ENCODE measurements at places on chromosomes 5 and 9. TPM values are rescaled to one million over a fixed set of nuclear protein-coding genes. Genes with fewer than 3 reads are reported as not detected.

- no peak for DNase-seq
Observed at GRCh38 chr9:109455391-109455790, 42.7 kb downstream of the PTPN3 start.

The ZDHHC11 gene
- 9.8 TPM for total RNA-seq

The DRD1 gene
- total RNA-seq = not detected

DNA sequence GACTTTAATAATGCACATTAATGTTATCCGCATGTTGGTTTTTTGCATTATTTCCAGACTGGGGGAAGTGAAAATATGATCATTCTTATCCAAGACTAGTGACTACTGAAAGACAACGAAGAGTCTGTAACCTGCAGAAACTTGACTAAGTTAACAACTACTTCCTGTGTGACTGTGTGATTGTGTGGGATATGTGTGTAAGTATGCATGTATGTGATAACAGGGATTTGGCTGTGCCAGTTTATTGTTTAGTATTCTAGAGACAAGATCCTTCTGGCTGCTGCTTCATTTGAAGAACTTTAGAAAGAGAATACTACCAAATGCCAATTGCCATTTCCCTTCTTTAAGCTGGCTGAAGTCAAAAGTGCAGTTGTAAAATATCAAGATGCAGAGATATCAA, 375.7 kb upstream of the PRR16 start:
- no peak for DNase-seq

DNA sequence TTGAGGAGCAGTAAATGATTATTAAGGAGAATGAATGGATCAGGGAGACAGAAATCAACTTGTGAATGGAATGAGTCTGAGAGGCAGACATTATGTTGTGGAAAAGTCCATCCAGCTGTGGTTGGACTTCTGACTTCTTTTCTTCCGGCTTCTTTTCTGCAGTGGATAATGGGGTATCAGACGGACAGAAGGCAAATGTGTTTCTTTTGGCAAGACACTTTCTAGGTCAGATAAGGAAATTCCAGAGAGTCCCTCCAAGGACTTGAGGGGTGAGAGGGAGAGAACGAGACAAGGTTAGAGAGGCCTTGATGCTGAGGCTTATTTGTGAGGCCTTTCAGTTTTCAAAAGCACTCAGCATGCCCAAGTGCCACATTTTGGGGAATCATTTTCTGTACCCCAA, 17.1 kb upstream of the GRHPR start:
- DNase-seq = no peak

- no peak for DNase-seq
Observed at GRCh38 chr5:173826428-173827350, 61.5 kb upstream of the CPEB4 start.

GRCh38 chr5:98349251-98349989, 424.0 kb upstream of the RGMB start:
- DNase-seq = no peak

- no peak for DNase-seq
Observed at GRCh38 chr5:34597034-34598027, 58.8 kb upstream of the RAI14 start.

DNA sequence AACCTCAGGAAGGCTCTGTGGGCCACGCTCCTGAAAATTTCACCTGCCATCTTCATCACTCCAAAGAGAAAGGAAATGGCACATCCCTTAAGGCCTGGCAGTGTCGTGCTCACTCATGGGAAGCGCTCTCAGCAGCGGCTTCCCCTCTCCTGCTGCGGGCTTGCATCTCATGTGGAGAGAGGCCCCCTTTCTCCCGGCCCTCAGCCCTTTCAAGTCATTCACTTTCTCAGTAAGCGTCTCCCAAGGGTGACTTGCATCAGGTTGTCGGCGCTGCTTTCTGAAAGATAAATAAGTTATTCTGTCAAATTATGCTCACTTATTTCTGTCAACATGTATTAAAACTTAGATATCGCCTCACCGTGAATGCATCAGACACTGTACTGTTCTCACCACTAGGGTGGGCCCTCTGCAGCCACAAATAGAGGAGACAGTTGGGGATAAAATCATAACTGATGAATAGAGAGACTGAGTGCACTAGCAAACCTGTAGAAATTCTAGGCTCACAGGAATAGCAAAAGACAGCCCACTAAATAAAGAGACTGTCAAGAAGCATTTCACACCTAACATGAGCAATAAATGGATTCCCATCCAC, 174.6 kb downstream of the RFK start:
- no peak for DNase-seq

DNA sequence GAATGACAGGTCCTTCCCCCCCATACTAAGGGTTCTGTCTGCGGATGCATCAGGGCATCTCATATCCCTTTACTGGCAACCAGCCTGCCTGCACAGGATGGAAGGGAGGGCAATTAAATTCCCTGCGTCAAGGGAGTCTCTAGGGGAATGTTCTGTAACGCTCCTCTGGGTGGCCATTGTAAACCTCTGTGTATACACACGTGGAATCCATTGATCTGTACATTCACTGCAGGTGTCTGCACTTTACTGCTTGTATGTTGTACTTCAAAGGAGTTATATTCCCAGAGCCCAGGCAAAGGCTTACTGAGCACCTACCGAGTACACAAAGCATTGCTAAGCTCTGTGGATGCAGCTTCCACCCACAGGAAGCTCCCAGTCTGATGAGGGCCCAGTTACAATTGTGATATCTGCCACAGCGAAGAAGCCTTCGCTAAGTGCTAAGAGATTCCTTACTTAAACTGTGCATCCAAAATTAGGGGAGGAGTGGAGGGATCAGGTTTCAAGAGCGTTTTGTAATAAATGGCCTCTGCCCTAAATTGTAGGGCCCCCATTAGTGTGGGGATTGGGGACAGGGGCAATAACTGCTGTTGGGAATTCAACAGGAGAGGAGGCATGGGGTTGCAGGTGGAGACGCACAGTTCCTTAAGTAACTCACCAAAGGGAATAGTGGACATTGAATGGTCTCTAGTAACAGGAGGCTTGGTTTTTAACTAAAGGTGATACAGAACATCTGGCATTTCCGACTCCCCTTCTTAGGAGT, 1.5 kb upstream of the RETREG1 start:
- no peak for DNase-seq

DNA sequence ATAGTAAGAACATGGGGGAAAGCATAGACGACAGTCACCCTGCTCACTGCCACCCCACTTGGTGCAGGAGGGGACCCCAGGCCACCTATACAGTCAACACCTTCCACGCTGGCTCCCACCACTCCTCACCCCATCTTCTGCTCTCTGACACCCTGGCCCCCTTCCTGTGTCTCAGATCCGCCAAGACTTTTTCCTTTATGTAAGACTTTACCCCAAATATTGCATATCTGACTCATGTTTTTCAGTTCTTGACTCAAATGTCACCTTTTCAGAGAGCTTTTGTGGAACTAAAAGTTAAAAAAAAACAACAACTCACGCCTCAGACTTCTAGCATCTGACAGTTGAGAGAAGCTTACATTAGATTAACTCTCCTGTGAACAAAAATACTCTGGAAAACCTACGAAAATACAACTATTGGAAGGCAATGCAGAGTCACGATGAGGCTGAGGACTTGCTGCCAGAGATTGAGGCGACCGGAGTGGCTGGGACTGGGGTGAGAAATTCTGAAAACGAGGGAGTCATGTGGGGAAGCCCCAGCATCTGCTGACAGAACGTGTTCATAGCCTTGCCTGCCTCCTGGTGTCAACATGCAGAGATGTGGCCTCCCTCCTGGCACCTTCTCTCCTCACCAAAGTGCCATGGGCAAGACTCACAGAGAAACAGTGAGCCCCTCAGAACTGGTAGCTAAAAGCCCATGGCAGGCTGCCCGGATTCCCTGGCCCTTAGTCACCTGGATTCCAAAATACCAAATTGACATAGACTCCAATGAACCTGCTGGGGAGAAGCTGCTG, 22.4 kb upstream of the FCN2 start:
- no peak for DNase-seq

The PPP2R2B gene
- 1.8 TPM for total RNA-seq

DNA sequence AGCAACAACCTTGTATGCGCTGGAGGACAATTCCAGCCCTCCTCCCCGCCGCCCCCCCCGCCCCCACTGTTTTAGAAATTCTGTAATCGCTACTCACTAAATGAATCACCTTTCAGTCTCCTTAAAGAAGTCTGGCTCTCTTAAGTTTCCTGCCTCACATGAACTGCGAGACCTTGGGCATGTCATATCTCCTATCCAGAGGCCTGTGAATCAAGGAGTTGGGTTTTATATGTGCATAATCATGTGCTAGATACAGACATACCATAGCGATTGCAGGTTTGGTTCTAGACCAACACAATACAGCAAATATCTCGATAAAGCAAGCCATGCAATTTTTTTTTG, 337 bp upstream of the DMAC1 start:
- no peak for DNase-seq

The DMRT3 gene
- not detected for total RNA-seq

DNA sequence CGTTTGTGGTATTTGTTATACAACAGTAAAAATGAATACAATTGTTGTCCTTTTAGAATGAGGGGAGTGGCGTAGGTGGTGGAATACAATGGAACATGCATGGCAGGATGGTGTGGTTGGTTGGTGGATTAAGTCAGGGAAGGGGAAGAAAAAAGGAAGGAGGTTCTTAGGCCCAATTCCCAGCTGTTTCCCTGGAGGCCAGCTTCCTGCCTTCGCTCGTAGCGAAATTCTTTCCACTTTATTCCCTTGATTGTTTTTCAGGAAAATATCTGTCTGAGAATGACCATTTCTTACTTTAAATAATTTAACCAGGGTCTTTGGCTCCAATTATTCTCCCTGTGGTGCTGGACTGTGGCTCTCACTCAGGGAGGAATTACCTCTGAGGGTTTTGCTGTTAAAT, 24.1 kb upstream of the DMAC1 start:
- DNase-seq = no peak

GRCh38 chr9:34372467-34373011, 4.2 kb downstream of the MYORG start:
- DNase-seq = no peak

- DNase-seq = no peak
Observed at GRCh38 chr5:95087816-95088317, 197.0 kb downstream of the MCTP1 start.

DNA sequence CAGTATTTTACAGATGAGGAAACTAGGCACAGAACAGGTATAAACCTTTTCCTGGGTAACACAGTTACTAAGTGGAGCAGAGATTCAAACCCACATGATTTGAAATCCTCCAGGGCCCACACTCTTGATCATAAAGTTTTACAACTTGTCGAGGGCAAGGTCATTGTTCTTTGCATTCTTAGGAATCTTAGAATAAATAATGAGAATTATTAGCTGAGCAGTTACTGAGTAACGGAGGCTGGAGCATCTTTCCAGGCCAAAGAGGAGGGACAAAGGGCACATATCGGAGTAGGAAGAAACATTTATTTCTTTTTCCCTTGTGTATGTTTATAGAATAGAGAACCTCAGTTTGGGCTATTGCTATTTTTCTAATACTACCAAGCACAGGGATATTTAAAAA, 27.1 kb upstream of the F2R start:
- no peak for DNase-seq

GRCh38 chr9:130499804-130500263, 55.1 kb downstream of the ASS1 start:
- no peak for DNase-seq

The SLC36A3 gene
- total RNA-seq = not detected

The JAKMIP2 gene
- total RNA-seq = 0.44 TPM

DNA sequence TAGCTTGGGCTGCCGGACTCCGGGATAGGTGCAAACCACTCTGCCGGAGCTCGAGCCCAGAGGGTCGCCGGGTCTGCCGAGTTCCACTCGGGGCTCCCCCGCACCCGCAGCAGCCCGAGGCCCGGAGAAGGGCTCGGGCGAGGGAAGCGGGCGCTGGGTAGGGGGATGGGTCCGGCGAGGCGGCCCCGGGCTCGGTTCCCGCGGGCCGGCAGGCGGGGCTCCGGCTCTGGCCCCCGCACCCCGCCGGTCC, 507 bp downstream of the RICTOR start:
- DNase-seq = no peak

The EXOC3 gene
- total RNA-seq = 99.5 TPM

- DNase-seq = no peak
Observed at GRCh38 chr9:136103651-136104487, 8.8 kb upstream of the NACC2 start.

DNA sequence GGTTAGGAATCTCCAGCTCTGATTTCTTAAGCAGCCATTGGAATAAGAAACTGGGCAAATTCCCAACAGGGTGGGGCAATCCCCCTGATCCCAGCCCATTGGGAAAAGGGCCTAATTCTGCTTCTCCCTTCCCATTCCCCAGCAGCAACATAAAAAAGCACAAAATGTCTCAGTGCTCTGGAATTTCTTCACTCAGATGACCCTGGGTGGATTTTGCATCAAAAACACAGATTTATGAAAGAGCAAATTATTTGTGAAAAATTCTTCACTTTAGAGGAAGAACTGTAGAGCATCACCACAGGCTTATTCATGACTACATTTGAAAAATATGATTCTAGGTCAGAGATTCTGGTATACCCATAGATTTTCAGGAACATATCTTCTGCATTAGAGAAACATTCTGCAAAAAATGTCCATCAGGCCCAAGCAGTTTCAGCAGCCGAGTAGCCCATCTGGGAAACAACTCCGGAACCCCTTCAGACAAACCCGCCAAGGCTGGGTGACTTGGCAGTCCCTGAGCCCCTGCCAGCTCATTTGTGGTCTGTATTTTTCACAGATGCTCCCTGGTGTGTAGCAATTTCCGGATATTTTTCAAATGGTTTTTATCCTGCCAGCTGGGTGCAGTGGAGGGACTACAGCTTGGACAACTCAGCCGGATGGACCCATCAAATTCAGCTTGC, 102.1 kb upstream of the RANBP3L start:
- DNase-seq = no peak

The DBN1 gene
- total RNA-seq = 57.0 TPM

DNA sequence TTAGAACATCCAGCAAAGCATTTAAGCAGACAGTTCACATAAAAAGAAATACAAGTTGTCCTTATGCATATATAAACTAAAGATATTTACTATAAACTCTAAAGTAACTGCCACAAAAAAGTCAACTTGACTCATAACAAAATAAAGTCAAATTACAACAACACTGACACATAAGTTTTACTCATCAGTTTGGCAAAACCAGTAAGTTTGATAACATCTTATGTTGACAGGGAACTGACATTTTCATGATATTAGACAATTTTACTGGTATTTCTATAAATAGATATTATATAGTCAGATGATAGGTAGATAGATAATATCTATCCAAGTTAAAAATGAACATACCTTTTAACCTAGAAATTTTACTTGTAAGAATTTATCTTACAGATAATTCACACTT, 9.9 kb upstream of the TSLP start:
- no peak for DNase-seq

The PCSK1 gene
- total RNA-seq = not detected

- DNase-seq = no peak
Observed at GRCh38 chr9:103714992-103715391, 379.1 kb upstream of the SMC2 start.

The ANKHD1 gene
- total RNA-seq = 235 TPM

The ADGRD2 gene
- total RNA-seq = not detected

GRCh38 chr5:172984244-172984953, 828 bp downstream of the ATP6V0E1 start:
- DNase-seq = peak; percentile 89

The C9orf153 gene
- total RNA-seq = 1.1 TPM

GRCh38 chr5:67996596-67996995, 219.0 kb upstream of the PIK3R1 start:
- DNase-seq = no peak

Data from naive thymus-derived CD8-positive, alpha-beta T cell (primary cell).